Choroid plexus epithelial cell (primary cell): ENCODE measurements at places on chromosomes 7 and 10.

- no peak for DNase-seq
Measured at GRCh38 chr10:70779088-70779487, 6.1 kb downstream of the TBATA start.

GRCh38 chr10:126972635-126973414 lies 67.6 kb downstream of the DOCK1 start:
- DNase-seq = peak; percentile 96

DNA sequence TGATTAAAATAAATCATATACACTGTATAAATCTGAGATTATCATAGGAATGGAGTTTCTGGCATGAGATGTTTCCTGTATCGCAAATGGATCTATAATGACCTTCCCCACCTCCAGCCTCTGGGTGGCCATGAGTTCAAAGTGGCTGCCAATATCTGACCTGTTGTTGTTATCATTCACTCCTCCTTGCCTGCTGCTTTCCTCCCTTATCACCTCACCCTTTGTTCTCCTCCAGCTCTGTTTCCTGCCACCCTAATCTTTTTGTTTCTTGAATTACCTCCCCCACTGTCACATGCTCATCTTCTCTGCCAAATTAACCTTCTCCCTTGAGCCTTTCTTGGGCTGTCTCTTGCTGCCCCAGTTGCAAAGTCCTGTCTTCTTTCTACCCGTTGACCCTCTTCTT lies 12.0 kb downstream of the SCD start:
- DNase-seq = no peak

DNA sequence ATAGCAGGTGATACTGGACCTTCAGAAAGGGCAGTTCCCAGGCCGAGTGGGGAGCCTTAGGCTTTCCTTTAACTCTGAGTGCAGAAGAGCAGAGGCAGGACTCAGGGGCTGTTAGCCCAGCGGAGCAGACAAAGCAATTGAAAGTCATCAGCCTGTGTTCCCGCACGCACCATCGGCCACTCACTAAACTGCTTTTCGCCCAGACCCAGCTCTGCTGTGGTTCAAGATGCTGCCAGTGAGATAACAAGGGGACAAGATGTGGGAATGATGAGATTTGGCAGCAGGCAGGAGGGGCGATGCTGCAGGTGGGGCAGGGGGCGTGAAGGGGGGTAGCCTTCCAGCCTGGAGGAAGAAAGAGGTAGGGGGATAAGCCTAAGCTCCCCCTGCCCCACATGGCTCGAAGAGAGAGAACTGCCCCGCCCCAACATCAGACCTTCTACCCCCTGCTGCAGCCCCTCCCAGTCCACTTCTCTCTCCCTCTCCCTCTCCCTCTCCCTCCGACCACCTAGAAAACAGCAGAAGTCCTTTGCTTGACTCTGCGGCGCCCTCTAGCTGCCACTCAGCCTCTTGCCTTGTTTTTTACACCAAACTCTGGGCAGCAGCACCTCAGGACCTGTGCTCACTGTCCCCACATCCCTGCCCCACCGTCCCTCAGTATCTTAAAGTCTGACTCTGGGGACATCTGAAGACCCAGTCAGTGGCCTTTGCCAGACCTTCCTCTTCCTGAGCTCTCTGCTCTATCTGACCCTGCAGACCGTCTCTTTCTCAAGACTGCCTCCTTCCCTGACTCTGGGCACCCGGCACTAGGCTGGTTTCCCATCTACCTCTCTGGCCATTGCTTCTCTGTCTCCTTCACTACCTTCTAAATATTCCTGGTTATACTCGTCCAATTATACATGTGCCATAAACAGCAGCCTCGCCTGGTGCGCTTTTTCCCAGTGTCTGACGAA lies 110.5 kb downstream of the C10orf105 start:
- peak; percentile 80 for DNase-seq

GRCh38 chr10:25038325-25038724 lies 21.9 kb downstream of the THNSL1 start:
- no peak for DNase-seq

DNA sequence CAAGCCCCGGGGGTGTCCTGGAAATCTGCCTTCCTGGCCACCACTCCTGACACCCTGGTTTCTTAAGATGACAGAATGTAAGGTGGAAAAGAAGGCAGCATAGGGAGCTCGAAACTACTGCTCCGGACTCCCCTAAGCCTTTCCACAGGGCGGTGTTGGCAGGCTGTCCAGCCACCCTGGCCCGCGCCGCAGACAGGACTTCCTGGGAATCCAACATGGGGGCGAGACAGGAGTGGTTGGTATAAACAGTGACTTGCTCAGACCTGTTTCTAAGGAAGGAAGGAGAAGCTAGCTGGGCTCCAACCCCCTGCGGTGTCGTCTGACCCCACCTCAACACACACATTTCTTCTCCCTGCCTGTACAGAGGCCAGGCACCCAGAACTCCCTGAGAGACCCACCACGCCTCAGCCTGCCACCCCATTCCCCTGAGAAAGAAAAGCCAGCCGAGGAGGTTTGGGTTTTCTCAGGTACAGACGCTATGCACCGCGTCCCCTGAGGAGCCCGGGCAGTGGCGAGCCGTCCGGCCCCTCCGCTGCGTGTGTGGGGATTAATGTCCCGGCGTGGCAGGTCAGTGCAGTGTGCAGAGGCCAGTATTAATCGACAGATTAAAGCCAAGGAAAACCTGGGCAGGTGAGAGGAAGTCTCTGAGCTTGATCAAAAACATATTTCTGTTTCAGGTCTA lies 349.6 kb upstream of the MKI67 start:
- DNase-seq = no peak

- no peak for DNase-seq
Measured at GRCh38 chr7:2974093-2974819, 69.4 kb downstream of the CARD11 start.

DNA sequence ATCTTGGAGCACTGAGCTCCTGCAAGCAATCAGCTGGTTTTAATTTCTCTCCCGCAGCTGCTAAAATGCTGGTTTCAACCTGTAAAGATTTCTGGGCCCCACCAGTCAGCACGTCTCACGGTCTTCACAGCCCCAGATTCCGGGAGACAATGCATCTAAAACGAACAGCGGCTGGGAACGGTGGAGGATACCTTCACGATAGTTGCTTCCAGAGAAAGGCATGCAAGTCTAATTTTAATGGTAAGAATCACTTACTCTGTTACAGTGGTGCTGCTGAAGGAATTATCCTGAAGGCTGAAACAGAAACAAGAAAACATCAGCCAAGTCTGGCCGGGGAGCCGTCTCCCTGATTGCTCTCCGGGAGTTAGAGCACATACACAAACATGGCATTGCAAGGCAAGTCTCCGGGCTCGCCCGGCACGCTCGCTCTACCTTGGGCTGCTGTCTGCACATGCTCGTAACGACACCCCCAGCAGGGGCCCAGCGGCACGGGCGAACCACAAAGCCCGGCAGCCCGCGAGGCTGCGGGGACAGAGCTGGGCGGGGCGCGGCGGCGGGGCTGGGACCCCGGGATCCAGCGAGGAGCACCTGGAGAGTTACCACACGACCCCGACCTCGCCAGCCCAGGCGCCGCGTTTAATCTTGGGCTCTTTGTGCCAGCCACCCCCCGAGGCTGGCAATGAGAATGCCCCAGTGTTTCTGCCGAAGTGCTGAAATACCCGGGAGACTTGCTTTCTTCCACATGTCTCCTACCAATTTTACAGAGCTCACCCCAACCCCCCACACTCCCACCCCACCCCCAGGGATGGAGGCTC lies at the start of gene FAM13C:
Gene FAM13C (minus strand): TSS at position 406 of the 815 bp plus-strand sequence. CDS start 89 bp downstream, at position 317.
- peak; percentile 61 for DNase-seq

GRCh38 chr7:108515630-108516029 lies 10.3 kb downstream of the PNPLA8 start:
- no peak for DNase-seq

GRCh38 chr7:38296059-38296857 lies 22.8 kb upstream of the TARP start:
- DNase-seq = no peak

DNA sequence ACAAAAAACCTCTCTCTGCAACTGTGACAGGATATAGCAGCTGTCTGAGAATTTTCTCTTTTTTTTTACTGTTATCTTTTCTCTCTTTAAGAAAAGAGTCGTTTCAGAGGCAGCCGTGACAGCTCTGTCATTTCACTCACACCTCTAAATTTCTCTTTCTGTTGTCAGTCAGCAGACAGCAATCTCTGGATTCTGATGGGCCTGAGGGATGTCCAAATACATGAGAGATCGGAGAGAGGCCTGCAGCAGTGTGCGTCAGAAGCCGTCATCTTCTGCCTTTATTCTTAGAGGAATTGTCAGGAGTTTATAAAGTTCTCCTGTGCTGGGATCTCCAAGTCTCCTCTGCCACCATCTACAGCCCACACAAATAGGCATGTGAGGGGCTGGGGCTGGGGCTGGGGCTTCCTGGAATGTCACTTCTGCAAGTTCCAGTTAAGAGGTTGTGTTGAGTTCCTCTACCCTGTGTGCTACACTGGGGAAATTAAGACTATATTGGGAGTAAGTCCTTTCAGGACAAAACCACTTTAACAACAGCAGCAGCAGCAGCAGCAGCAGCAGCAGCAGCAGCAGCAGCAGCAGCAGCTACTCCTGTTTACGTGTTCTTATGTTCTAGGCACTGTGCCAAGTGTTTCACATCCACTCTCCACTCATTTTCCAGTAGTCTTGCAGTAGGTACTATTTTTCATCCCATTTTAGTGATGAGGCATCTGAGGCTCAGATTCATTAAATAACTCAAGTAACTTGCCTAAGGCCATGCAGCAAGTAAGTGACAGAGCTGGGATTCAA lies 541.3 kb downstream of the LRMDA start:
- peak; percentile 92 for DNase-seq

GRCh38 chr10:43689955-43690771 lies 41.5 kb upstream of the ZNF32 start:
- peak; percentile 80 for DNase-seq

- DNase-seq = peak; percentile 91
Measured at GRCh38 chr7:137985253-137985896, 16.5 kb downstream of the CREB3L2 start.

GRCh38 chr7:86745013-86745745 lies 101.5 kb downstream of the GRM3 start:
- DNase-seq = no peak

- peak; percentile 75 for DNase-seq
Measured at GRCh38 chr10:31602541-31603234, 283.7 kb downstream of the ZEB1 start.

DNA sequence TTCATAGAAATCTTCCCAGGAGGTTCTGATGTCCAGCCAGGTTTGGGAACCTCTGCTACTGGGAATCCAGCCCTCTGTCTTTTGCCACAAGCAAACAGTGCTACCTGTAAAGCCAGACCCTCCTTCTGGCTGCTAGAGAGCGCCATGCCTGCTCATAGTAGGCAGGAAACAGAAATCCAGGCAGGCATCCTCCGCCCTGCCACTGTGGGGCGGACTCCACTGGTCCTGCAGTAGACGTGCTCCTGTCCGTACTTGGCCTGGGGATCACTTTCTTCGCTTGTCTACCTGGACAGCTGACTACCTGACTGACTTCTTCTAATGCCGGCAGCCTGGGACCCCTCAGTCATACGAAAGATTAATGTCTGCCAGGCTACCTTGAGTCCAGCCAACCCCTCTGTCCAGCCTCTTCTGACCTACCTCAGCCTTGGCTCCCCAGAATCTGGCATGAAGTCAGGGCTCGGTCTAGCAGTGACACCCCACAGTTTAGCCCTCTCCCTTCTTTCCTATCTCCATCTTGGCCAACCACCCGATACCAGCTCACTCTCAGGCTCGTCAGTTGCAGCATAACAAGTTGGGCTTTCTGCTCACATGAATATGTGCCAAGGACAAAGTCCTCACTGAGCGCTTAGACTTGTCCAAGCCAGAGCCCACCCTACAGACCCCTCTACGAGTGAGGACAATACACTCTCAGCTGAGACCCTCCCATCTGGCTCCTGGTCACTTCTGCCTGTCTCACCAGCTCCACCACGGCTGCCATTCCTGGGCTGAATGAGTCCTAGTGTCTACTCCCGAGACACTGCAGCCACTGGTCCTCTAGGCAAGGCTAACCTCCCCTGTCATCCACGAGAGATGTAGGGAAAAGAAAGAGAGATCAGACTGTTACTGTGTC lies 43.9 kb upstream of the OPALIN start:
- DNase-seq = no peak

DNA sequence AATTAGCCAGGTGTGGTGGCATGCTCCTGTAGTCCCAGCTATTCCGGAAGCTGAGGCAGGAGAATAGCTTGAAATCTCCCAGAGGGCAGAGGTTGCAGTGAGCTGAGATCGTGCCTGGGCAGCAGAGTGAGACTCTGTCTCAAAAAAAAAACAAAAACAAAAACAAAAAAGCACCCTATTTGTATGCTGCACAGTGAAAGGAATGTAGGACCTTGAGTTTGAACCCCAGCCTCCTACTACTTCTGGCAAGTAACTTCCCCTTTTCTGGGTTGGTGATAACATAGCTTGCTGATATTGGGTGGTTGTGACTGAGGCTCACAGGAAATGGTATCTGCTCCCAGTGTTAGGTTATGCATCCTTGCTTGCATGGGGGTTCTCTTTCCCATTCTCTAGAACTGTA lies 205.3 kb downstream of the BUB3 start:
- no peak for DNase-seq

- no peak for DNase-seq
Measured at GRCh38 chr7:65429642-65430343, 56.1 kb downstream of the ZNF92 start.

GRCh38 chr10:101354328-101355071 lies 535 bp downstream of the BTRC start:
- DNase-seq = peak; percentile 56

- no peak for DNase-seq
Measured at GRCh38 chr7:36153571-36154097, 580 bp downstream of the EEPD1 start.

DNA sequence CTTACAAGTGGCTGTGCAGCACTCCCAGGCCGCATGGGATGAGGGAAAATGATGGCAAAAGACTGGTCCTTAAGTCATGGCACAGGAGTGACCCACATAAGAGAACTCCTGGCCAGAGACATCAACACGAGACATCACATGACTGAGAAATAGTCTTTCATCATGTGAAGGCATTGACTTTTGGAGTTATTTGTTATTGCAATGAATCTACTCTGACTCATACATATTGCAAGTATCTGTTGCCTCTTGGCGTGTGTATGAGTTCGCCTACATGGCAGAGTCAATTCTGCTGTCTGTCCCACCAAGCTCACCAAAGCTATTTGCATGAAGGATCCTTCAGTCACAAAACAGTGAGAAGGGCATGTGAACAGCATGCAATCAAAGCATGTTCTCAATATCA lies 59.7 kb upstream of the HABP2 start:
- DNase-seq = peak; percentile 9

- DNase-seq = no peak
Measured at GRCh38 chr7:29065181-29065857, 81.0 kb downstream of the CPVL start.

- DNase-seq = peak; percentile 63
Measured at GRCh38 chr7:7790041-7790741, 71.8 kb upstream of the RPA3 start.
